ENCODE measurements at places on chromosomes 12 and 14.

- H3K27ac ChIP-seq, result peak overlapping the region; percentile 34
- H3K4me1 ChIP-seq, result no peaks in the 10 kb centered on the region
- H3K4me3 ChIP-seq, result no peak overlapping the region
- DNase-seq, result no peak
- H3K27me3 ChIP-seq, result no peaks in the 10 kb centered on the region
Observed at GRCh38 chr12:113003636-113004035, 25.3 kb downstream of the OAS2 start.

- H3K27me3 ChIP-seq, result no peaks in the 10 kb centered on the region
- DNase-seq, result no peak
- peaks cover 17% of the 10 kb centered on the region for H3K36me3 ChIP-seq
Observed at GRCh38 chr14:24673059-24673458, 39.1 kb upstream of the GZMB start.

GRCh38 chr14:31895206-31895605, 181.9 kb upstream of the ARHGAP5 start:
- H3K27ac ChIP-seq, result no peak overlapping the region
- H3K36me3 ChIP-seq, result no peaks in the 10 kb centered on the region
- no peaks in the 10 kb centered on the region for H3K4me1 ChIP-seq

DNA sequence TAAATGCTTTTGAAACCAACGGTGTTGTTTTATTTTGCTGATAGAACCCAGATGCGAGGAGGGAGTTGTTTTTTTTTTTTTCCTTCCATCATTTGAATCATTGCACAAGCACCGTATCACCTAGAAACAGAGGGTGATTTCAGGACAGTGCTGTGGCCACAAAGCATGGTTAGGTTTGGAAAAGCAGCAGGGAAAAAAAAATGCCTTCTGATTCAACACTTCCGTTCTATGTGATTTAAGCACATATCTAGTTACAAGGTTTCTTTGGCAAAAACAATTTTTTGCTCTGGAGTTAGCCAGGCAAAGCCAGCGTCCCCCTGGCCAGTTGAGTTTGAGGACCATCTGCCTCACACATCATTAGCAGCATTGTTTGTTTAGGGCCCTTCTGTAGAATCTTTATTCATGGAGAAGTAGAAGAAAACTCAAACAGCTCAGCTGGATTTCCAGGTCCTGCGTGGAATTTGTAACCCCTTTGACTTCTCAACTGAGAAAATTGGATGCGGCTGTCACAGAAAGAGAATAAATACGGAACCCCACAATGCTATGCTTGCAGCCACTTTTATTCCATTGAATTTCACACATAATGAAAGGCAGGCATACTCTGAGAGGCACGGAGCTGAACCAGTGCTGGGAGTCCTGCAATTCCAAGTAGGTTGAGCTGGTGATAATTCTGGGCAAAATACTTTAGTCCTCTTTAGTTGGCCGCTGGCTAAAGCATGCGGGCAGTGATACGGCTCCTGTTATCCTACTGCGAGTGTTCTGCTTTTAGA, 17.0 kb upstream of the WNT5B start:
- no peak overlapping the region for H3K4me3 ChIP-seq
- H3K4me1 ChIP-seq, result peaks cover 8% of the 10 kb centered on the region
- peaks cover 7% of the 10 kb centered on the region for H3K27me3 ChIP-seq

DNA sequence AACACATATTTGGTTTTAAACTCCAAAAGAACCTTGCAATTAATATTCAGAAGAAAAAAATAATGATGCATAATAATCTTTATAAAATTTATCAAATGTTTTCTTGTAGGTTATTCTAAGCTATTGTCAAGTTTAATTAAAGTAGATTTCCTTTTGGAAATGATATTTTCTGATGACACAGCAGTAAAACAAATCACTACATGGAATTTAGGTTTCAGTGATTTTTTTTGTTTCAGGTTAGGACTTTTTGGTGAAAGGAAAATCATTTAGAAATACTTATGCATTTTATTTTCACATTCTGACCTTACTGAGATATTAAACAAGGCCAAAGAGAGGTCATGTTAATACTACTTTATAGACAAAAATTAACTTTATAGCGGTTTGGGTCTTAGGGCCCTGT, 1067.2 kb downstream of the TMTC2 start:
- DNase-seq, result no peak
- no peak overlapping the region for H3K4me3 ChIP-seq
- H3K4me1 ChIP-seq, result no peaks in the 10 kb centered on the region
- H3K27me3 ChIP-seq, result no peaks in the 10 kb centered on the region
- no peak overlapping the region for H3K27ac ChIP-seq
- no peaks in the 10 kb centered on the region for H3K36me3 ChIP-seq

DNA sequence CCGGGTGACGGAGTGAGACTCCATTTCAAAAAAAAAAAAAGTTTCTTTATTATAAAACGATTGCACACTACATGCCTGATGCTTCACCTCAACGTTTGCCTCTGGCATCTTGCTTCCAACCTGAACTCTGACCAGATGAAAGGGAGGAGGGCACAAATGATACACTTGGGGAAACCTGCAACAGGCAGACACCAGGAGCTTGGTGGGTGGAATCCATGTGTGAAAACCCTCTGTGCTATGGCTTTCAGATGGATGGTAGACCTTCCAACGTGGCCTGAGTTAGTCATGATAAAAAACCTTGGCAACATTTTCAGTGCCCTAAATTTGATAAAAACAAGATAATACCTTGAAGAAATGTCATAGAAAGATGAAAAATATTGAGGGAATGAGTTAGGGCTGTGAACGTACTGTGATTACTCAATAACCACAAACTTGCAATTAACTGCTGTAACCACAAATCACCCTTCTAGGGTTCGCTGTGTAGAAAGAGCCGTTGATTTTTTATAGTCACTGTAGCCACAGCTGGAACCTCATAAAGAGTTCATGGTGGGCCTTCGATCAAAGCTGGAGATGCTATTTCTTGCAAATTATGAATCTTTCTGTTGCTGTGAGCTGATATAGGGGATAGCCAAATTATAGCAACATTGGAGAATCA, 26.1 kb upstream of the GZMB start:
- peak overlapping the region; percentile 74 for H3K27ac ChIP-seq
- peak overlapping the region; percentile 18 for H3K4me3 ChIP-seq
- H3K36me3 ChIP-seq, result no peaks in the 10 kb centered on the region
- no peaks in the 10 kb centered on the region for H3K27me3 ChIP-seq

DNA sequence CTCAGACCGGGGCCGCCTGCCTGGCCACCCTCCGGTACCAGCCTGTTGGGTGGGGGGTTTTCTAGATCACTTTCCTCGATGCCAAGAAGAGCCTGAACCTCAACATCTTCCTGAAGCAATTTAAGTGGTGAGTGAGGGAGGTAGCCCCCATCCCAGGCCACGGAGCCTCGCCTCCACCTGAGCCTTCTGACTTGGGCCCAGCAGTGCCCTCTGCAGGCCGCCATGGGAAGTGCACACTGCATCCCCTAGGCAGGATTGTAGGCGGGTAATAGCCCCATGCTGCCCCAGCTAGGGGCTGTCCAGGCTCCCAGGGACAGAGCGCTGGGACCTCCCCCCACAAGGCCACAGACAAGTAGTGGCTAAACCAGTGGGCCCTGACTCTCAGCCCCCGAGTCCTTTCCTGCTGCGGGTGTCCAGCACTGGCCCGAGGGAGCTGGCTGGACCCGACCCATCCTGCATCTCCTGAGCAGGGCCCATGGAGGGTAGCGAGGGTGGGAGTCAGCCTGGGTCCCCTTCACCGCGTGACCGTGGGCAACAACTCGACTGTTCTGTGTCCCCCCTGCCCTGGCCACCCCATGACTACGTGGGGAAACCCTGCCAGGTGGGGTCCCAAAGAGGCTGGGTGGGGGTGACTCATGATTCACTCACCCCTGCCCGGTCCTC, 15.3 kb upstream of the ADSS1 start:
- no peak overlapping the region for H3K27ac ChIP-seq
- no peak overlapping the region for H3K4me3 ChIP-seq
- peak; percentile 85 for DNase-seq
- H3K36me3 ChIP-seq, result peaks cover 59% of the 10 kb centered on the region
- peaks cover 2% of the 10 kb centered on the region for H3K4me1 ChIP-seq
- H3K27me3 ChIP-seq, result no peaks in the 10 kb centered on the region

- H3K4me1 ChIP-seq, result peaks cover 14% of the 10 kb centered on the region
- H3K4me3 ChIP-seq, result peak overlapping the region; percentile 72
- peaks cover 52% of the 10 kb centered on the region for H3K27me3 ChIP-seq
Observed at GRCh38 chr14:35535483-35536112, 1.6 kb downstream of the INSM2 start.

DNA sequence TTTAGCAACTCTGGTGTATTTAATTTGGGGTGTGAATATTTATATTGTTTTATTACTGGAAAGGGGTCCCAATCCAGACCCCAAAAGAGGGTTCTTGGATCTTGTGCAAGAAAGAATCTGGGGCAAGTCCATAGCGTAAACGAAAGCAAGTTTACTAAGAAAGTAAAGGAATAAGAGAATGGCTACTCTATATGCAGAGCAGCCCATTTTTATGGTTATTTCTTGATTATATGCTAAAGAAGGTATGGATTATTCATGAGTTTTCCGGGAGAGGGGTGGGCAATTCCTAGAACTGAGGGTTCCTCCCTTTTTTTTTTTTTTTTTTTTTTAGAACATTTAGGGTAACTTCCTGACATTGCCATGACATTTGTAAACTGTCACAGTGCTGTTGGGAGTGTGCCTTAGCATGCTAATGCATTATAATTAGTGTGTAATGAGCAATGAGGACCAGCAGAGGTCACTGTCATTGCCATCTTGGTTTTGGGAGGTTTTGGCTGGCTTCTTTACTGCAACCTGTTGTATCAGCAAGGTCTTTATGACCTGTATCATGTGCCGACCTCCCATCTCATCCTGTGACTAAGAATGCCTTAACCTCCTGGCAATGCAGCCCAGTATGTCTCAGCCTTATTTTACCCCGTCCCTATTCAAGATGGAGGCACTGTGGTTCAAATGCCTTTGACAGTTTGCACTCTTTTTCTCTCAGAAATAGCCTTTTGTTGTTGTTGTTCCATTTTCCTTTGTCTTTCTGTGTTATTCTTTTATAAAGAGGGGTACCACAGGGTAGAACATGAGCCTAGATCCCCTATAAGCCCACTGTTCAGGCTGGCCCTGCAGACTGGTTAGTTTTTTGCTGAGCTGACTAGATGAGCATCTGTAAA, 75.5 kb upstream of the DCD start:
- no peaks in the 10 kb centered on the region for H3K36me3 ChIP-seq
- H3K4me1 ChIP-seq, result peaks cover 4% of the 10 kb centered on the region
- no peak for DNase-seq
- H3K27ac ChIP-seq, result no peak overlapping the region

DNA sequence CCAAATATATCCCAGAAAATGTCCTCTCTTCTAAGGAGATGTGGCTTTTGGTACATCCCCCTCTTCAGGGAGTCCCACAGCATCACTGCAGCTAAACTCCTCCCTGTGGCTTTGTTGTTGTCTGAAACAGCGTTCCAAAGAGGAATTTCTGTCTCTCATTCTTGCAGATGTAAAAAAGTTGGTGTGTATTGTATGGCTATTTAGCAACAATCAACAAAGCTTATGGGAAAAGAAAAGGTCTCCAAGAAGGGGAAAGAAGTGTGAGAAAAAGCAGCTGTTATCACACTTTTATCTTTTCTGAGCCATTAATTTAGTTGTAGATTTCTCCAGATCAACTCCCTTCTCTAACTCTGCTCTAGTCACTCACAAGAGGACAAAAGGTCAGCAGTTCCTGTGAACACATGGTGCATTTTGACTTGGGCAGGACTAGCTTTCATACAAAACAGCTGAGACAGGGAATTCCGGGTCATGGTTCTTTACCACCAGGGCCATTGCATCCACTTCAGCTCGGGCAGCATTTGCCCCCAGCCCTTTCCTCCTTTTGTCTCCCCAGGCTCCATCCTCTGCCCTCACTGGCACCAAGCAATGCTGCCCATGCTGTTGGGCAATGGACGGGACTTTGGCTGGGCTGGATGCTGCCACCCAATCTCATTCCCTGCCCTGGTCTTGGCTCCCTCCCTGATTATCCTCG, 184.7 kb downstream of the TMX1 start:
- H3K27ac ChIP-seq, result no peak overlapping the region
- peaks cover 10% of the 10 kb centered on the region for H3K36me3 ChIP-seq
- peaks cover 24% of the 10 kb centered on the region for H3K27me3 ChIP-seq
- no peak overlapping the region for H3K4me3 ChIP-seq

GRCh38 chr12:87849074-87849473, 180.1 kb downstream of the C12orf50 start:
- H3K27me3 ChIP-seq, result peaks cover 4% of the 10 kb centered on the region
- H3K4me3 ChIP-seq, result no peak overlapping the region
- no peaks in the 10 kb centered on the region for H3K4me1 ChIP-seq

GRCh38 chr12:106418970-106419369, 61.4 kb downstream of the POLR3B start:
- no peaks in the 10 kb centered on the region for H3K27me3 ChIP-seq
- H3K4me1 ChIP-seq, result no peaks in the 10 kb centered on the region
- DNase-seq, result no peak
- no peak overlapping the region for H3K4me3 ChIP-seq
- H3K27ac ChIP-seq, result no peak overlapping the region
- peaks cover 73% of the 10 kb centered on the region for H3K36me3 ChIP-seq

DNA sequence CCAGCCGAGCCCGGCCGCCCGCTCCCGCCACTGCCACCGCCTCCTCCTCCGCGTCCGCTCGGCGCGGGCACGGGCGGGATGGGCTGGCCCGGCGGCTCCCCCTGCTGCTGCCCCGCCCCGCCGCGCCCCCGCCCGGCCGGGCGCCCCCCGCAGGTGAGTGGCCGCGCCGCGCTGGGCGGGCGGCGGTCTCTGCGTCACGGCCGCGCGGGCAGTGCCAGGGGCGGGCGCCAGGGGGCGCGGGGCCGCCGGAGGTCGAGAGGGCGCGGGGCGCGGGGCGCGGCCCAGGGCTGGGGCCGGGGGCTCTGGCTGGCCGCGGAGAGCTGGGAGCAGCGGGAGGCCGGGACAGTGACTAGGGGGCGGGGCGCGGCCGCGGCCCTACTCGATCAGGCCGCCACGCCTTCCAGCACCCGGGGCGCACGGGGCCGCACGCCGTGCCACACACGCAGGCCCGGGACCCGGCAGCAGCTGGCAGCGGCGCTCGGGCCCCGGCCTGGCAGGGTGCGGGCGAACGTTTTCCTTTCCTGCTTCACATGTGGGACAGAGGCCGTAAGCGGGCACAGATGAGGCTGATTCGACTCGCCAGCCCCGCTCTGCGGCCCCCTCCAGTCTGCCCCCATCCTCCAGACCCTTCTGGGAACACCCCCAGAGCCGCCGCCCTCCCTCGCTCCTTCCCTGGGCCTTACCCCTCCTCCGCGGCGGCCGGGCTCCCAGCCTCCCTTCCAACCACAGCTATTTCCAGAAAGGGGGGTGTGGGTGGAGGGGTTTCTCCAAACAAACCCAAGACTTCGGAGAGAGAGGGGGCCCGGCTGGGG, 2.4 kb upstream of the TNS2 start:
- H3K27ac ChIP-seq, result no peak overlapping the region
- peaks cover 6% of the 10 kb centered on the region for H3K36me3 ChIP-seq
- H3K4me1 ChIP-seq, result peaks cover 33% of the 10 kb centered on the region
- H3K4me3 ChIP-seq, result peak overlapping the region; percentile 25
- peaks cover 4% of the 10 kb centered on the region for H3K27me3 ChIP-seq

GRCh38 chr12:42090899-42091298, 53.8 kb downstream of the GXYLT1 start:
- peaks cover 59% of the 10 kb centered on the region for H3K36me3 ChIP-seq
- no peak overlapping the region for H3K4me3 ChIP-seq
- no peaks in the 10 kb centered on the region for H3K27me3 ChIP-seq

Measured in activated T-cell treated with anti-CD3 and anti-CD28 coated beads, Interleukin-2, amount 50 U/mL, for 24 hours (primary cell).